ENCODE measurements at places on chromosomes 2 and 18.

DNA sequence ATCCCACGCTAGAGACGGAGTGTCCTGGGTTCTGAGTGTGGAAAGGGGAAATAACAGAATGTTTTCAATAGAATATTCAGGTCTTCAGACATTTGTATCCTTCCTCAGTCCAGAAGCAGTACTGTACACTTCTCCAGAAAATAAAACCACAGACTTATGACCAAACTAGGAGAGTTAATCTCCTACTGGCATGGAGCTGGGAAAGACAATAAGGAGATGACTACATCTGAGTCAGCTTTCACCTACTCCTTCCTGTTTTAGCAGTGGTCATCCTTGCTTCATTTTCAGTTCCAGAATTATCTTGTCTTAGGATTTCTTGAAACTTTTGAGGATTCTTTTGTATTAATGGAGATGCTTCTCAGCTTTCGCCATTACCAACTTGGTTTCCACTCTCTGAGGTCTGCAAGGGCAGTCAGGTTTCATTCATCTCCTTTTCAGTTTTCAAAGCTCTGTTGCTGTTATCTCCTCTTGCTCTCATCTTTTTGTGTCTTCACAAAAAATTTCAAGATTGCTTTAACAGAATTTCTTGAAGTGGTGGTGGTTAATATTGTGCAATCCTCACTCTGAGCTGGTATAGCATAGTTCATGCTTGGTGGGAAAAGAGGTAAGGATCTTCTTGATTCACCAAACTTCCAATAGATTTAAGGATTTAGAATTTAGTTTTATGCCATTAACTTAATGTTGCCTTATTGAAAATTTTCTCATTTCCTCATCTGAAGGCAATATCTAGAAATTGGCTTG is 23.7 kb upstream of the NR4A2 start:
- DNase-seq: no peak

GRCh38 chr2:135600915-135601314 is 69.6 kb downstream of the R3HDM1 start:
- no peak for DNase-seq

DNA sequence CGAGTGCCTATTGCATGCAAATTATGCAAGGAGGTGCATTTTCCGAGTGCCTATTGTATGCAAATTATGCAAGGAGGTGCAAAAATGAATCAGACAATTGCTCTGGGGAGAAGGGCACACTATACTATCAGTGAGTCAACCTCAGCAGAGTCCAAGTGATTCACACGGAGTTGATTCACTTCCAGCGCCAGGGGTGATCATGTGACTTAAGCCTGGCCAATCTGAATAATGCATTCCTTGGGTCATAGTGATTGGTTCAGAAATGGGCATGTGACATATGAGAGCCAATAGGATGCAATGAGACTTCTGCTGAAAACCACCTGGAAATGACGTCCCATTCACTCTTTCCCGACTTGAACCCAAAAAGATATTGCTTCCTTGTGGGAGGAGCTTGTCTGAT is 152.2 kb downstream of the DAW1 start:
- DNase-seq: no peak

DNA sequence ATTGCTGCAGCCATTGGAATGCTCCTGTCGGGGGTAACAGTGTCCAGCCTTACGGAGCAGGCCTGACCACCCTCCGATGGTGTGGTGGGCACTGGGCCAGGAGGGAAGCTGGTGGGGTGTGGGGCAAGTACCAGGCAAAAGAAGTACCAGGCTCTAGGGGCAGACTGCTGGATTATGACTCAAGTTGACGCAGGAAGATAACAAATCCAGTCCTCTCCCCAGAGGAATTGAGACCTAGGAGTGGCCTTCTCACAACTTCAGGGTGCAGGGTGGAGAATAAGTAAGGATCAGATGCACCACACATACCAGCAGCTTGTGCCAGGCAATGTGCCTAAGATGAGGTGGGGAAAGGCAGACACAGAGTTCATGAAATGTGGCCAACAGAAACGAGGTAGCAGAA is 37.9 kb downstream of the SEMA4F start:
- no peak for DNase-seq

DNA sequence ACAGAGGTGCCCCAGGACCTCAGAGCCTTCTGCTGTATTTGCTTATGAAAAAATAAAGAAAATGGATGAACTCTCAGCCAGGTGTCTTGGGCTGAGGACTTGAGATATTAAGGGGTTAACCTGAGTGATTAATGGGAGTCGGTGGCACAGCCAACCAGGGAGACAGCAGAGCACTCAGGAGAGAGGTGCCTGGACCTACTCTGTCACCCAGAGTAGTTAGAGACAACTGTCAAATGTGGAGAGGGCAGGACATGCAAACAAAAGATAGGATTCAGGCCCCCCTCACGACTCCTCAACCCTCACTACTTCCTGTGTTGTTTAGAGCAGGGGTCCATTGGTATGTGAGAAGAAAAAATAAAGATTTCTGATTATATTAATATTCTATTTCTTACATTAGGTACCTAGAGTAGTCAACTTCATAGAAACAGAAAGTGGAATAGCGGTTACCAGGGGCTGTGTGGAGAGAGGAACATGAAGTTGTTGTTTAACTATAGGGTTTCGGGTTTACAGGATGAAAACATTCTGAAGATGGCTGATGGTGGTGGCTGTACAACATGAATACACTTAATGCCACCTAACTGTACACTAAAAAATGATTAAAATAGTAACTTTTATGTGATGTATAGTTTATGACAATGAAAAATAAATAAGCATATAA is 28.6 kb upstream of the CETN1 start:
- DNase-seq: no peak

GRCh38 chr2:27307545-27308358 is 493 bp downstream of the UCN start:
- DNase-seq: no peak

GRCh38 chr18:77131100-77131651 is 1.4 kb downstream of the MBP start:
- DNase-seq: no peak

- DNase-seq: no peak
Measured at GRCh38 chr2:176172007-176172894, 15.1 kb downstream of the HOXD3 start.

GRCh38 chr2:75538521-75539490 is 21.9 kb downstream of the EVA1A start:
- DNase-seq: no peak

DNA sequence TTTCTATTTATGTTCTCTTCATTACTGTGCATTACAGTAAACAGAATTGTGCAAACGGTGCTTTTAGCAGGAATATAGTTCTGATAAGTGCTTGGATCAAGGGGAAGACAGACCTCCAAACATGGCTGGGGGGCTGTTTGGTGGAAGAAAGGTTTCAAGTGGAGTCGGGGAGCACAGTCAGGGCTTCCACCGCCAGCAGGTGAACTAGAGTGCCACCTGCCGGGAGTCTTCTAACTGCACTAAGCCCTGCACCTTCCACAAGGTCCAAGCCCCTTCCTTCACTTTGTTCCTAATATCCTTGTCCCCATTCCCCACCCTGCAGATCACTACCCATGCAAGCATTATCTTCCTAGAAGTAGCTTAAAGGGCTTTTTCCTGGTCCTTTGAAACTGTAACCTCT is 11.1 kb downstream of the ONECUT2 start:
- no peak for DNase-seq

DNA sequence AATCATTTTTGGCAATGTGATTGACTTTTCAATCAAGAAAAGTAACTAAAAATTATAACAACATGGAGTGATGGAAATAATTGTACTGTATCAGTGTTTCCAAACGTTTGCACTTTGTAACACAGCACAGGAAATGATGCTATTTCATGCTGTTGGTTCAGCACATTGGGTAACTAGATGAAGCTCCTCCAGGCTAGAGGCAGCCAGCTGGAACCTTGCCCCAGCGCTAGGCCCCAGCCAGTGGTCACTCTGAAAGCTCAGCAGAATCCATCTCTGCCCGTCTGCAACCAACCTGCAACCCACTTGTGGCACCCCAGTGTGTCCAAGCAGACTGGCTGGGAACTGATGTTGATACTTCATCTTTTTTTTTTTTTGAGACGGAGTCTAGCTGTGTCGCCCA is 15.3 kb downstream of the UNC50 start:
- DNase-seq: no peak

- peak; percentile 17 for DNase-seq
Measured at GRCh38 chr2:3651691-3652648, 6.0 kb upstream of the ALLC start.

DNA sequence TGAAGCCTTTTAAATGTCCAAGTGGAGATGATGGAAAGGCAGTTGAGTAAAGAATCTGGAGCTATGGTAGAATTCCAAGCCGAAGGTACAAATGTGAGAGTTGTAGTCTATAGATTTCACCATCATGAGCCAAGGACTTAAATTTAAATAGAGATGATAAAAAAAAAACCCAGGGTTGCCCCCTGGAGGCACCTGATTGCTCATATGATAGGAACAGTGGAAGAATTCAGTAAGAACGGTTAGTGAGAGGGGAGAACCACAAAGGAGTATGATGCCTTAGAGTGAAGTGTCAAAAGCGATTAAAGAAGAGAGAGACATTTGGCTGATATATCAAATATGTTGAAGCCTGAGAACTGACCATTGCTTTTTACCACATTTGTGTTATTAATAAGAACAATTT is 11.9 kb downstream of the NYAP2 start:
- DNase-seq: no peak

DNA sequence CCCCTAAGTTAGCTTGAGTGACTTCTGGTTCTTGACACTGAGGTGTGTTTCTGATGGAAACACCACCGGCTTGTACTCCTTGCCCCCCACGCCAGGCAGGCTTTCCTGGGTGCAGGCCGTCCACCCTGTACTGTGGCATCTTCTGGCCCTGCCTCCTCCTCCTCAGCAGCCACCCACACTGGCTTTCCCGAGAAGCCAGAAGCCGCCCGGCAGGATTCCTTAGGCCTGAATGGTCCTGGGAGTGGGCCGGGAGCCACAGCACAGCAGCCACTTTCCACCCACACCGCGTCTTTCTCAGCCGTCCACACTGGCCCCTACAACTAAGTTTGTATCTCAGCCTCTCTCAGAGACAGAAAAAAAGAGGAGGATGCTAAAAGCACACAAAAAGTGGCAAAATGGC is 2.1 kb upstream of the HSBP1L1 start:
- no peak for DNase-seq

DNA sequence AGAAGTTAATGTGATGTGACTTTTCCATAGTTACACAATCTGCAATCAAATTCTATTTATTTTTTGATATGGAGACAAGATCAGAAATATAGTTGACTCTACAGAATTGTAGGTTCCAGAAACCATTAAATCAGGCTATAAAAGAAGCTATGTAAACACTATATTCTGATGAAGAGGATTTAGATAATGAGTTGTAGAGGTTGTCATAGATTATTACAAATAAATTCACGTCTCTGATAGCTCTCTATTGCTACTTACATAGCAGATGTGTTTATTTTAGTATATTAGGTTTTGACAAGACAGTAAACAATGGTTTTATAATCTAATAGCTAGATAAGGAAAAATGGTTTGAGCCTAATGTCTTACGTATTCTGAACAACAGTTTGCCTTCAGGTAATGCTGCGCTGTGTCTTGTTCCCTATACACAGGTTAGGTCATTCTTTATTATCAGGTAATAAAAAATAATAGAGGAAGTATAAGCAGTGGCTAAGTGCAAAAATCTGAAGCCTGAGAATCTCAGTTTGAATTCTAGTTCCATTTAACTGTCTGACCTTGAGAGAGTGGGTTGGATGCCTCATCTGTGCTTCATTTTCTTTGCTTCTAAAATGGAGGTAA is 93.4 kb downstream of the PPP1R1C start:
- DNase-seq: no peak

- no peak for DNase-seq
Measured at GRCh38 chr18:34880882-34881834, 160.1 kb upstream of the MAPRE2 start.

GRCh38 chr2:40451918-40452605 is at the start of gene SLC8A1:
Gene SLC8A1, minus strand, starts transcription at chr2:40452090.
- no peak for DNase-seq

DNA sequence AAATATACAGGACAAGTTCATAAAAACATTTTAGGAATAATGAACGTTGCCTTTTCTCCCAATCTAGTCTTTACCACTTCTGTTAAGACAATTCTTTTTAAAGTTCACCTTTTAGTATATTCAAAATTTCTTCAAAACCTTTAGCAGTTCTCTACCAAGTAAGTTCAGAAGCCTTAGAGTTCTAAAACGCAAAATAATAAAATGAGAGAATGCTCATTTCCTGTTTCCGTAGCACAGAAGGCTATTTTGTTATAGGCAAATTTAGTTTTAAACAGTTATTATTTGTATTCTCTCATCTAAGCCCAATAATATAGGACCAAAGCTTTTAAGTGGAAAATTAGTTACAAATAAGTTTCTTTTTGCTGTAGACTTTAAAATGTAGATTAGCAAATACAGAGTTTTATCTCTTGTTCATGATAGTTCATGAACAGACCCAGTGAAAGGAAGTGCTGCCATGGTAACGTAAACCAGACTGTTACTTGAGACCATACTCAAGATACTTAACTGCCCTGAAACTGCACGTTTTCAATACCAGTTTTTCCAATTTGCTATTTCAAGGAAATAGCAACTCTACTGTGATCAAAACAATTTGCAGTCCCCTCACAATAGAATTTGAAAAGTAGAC is 173.1 kb upstream of the STON1 start:
- DNase-seq: peak; percentile 8

DNA sequence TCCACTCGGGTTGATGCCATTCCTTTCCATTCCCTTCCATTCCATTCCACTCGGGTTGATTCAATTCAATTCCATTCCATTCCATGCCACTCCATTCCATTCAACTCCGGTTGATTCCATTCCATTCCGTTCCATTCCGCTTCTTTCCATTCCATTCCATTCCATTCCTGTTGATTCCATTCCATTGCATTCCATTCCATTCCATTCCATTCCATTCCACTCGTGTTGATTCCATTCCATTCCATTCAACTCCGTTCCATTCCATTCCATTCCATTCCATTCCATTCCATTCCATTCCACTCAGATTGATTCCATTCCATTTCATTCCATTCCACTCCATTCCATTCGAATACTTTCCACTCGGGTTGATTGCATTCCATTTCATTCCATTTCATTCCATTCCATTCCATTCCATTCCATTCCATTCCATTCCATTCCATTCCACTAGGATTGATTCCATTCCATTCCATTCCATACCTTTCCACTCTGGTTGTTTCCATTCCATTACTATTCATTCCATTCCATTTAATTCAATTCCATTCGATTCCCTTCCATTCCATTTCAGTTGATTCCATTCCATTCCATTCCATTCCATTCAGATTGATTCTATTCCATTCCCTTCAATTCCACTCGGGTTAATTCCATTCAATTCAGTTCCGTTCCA is 1141.8 kb downstream of the RPIA start:
- no peak for DNase-seq

- DNase-seq: no peak
Measured at GRCh38 chr2:235996419-235996818, 171.8 kb downstream of the GBX2 start.

DNA sequence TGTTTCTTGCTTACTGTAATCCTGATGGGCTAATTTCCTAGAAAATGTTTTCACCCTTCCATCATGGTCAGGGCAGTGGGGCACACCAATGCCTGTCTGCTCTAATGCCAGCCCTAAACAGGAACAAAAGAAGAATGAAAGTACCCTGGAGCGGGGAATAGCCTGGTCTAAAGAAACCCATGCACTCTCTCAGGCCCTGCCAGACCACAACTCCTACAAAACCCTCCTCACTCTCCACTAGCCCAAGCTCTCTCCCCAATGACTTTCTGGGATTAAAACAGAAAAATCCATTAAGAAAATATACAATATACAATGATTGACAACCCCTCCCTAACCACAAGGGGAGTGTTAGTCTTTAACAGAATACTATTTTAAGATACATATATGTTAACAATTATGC is 67.6 kb downstream of the AAK1 start:
- no peak for DNase-seq

GRCh38 chr2:138699421-138699820 is 80.8 kb downstream of the NXPH2 start:
- DNase-seq: no peak

- DNase-seq: no peak
Measured at GRCh38 chr2:178874529-178875240, 67.5 kb upstream of the TTN start.
